ENCODE measurements at places on chromosomes 3 and 15.
A peak's percentile ranks its signal among the peaks of the same experiment; 100 is the strongest.

DNA sequence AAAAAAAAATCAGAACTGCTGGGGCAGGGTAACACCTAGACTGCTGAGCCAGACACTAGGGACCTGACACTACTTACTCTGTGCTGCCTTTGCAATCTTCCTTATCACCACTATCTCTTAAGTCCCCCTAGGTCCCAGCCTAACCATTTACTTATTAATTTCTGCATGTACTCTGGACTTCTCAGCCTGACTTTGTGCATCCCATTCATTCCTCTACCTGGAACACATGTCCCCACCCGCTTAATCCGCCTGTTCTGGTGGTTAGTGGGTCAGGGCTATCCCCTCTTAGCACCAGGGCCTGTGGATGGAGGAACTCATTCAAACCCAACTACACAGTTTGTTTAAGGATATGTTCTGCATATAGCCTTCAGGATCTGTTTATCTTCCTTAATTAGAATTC lies 5.0 kb upstream of the CACNA1D start:
- DNase-seq, result no peak

DNA sequence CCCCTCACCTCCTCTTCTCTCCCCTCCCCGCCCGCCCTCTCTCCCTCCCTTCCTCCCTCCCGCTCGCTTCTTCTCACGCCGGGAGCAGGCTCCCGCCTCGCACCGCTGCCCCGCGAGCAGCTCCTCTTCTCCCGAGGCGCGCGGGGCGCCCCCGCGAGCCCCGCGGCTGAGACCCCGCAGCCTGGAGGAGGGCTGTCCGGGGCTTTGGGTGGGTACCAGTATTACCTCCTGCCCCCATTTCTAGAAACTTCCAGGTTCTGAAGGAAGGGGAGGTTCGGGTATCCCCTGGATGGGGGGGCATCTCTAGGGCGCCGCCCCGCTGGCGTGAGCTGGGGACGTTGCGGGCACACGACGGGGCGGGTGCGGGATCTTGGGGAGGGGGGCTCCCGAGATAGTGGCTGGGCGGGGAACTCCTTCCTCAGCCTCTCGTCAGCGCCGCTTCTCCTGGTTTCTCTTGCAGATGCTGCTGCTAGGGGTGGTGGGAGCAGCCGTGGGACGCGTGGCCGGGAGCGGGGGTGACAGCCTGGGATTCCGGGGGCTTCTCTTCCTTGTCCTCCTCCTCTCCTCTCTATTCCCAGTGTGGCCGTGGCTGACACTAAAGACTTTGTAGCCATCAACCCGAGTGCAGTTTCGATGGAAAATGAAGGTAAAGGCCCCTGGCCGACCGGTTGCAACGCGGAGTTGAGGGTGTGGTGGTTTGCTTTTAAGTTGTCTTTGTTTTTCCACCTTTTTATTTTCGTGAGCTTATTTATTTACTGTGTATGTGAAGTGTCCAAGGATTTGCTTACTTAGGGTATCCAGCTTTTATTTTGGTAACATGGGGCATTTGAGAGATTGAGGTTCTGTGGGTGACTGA lies 474 bp downstream of the ATP2C1 start:
- peak; percentile 33 for DNase-seq

DNA sequence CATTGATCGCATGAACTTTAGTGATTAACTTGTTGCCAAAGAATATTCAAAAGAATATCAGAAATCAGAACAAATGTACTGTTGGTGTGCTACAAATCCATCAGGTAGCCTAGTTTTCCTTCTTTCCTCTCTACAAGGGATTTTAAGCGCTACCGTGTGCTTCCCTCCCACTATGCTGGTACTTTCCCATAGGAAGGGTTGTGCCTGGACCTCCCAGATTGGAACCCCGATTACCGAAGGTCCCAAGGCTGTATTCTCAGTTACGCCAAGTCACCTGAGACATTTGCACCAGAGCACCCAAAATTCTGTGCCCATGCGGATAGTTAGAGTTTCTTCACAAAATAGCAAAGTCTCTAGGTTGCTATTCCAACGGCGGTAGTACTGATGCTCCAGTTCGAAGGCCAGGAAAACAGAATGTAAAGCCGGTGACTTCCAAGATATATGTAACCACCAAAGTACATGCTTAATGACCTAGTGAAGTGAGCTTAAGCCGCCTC lies 23.4 kb upstream of the GATM start:
- DNase-seq, result no peak

DNA sequence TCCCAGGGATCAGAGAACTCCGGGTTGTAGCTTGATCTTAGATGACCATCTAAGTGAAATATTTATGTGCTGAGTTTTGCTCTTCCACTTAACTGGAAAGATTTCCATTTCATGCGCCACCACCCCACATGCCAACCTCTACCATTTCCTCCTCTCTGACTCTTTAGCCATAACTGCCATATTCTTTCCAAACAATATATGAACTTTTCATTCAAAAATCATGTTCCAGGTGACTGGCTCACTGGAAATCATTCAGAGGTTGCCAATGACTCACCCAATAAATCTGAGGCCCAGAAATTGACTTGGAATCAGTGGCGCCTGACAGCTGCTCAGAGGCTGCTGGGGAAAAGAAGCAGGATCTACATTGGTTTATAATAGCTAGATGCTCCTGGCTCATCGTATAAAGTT lies 31.6 kb upstream of the FAM174B start:
- DNase-seq, result no peak

GRCh38 chr3:41202834-41203345 lies 3.6 kb downstream of the CTNNB1 start:
- DNase-seq, result no peak

- DNase-seq, result no peak
These were observed 961.0 kb upstream of the CFAP20DC start for GRCh38 chr3:60010781-60011180.

All from hippocampal formation (tissue), 2 donors.